Occipital lobe (tissue), 3 donors: ENCODE measurements at places on chromosomes 2 and 18. TPM values are rescaled to one million over a fixed set of nuclear protein-coding genes. Genes with fewer than 3 reads are reported as not detected.

DNA sequence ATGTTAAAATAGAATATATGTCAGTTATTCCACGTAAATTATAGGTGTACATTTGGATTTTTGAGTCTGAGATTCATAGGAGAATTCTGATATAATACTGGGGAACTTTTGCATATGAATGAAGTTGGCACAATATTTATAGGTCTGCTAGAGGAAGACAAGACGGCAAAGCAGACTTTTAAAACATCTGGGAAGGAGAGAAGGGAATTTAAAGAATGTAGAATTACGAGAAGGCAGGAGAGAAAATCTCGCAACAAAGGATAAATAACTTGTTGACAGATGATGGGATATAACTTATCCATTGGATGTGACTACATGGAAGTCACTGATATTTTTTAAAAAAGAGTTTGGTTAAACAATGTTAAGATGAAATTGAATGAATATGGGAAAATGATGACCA is 615.6 kb downstream of the ERBB4 start:
- no peak for DNase-seq

- no peak for DNase-seq
Measured at GRCh38 chr18:6058941-6059340, 163.6 kb upstream of the TMEM200C start.

Gene BMP10
- not detected for total RNA-seq

Gene IHH
- total RNA-seq: 0.16 TPM

Gene PCARE
- under 0.01 TPM for total RNA-seq

Gene SLC19A3
- total RNA-seq: 1.2 TPM
